ENCODE measurements at places on chromosomes 11 and 22.

GRCh38 chr22:46763051-46763705 lies 728 bp downstream of the TBC1D22A start:
- DNase-seq, result no peak

DNA sequence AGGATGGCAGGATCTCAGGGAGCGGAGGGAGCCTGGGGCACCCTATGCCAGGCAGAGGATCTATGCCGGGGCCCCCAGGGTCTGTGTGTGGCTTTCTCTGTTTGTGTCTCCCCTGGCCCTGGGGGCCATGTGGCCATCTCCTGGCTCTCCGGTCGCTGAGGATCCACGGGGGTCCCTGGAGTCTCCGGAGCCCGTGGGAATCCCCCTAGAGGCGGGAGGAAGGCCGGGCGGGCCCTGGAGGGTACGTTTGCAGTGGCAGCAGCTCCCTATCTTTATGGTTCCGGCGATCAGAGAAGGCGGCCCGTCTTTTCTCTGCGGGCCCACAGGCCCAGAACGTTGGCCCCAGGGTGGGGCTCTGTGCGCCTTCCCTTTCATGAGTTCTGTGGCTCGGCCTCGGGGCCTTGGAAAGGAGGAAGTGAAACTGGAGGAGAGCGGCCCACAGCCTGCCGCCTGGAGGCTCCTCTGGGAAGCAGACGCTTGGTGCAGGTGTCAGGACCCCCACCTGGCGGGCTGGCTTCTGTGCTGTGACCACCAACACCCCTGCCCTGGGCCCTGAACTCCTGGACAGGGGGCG lies 82.1 kb downstream of the KCNQ1 start:
- DNase-seq, result no peak

GRCh38 chr11:1484061-1484671 lies 2.4 kb downstream of the MOB2 start:
- no peak for DNase-seq

GRCh38 chr22:17724241-17724640 lies 50.0 kb downstream of the BID start:
- DNase-seq, result no peak

DNA sequence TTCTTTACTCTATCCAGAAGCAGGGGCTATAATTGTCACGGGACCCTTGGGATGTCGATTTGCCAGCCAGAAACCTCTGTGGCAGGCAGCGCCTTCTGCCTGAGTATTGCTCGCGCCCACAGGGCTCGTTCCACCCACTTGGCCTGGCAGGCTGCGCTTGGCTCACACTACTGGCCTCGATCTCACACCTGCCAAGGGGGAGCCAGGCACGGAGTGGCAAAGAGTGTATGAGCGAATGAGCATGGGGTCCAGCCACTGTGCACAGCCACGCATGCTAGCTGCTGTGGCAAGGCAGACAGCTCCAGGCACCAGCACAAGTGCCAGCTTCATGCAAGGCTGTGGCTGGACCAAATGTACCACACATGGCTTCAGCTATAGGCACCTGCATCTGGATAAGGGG lies 599.8 kb downstream of the DLG2 start:
- DNase-seq, result no peak

DNA sequence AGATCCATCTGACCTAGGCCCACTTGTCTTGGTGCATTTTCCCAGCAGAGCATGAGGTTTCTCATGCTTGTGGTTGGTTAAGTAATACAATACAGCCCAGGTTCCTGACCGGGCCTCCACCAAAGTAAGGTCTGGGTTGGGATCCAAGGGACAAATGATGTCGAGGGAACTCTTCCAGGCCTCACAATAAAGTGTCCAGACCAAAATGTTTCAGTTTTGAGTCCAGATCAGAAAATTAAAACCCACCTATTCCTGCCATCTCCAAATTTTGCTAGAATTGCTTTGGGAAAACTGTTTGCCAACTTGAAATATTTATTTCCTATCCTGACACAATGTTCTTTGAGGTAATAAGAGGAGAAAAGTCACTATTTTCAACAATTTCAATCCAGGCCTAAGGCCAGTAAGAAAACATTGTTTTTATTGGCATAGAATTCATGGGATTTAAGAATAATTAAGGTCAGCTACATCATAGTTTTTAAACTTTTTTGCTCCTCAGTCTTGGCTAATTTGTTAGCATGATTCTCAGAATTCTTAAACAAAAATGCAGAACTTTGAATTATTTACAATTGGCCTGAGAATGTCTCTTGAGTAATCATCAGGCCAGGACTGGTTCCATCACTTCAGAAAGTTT lies 51.4 kb downstream of the ME3 start:
- no peak for DNase-seq

All from stimulated activated CD4-positive, alpha-beta T cell treated with anti-CD3 and anti-CD28 coated beads, Interleukin-2, amount 100 ng/mL, for 48 hours (primary cell).